ENCODE measurements at places on chromosomes 3 and 15.

GRCh38 chr3:48423241-48423882 is 6.5 kb downstream of the PLXNB1 start:
- no peak for DNase-seq

DNA sequence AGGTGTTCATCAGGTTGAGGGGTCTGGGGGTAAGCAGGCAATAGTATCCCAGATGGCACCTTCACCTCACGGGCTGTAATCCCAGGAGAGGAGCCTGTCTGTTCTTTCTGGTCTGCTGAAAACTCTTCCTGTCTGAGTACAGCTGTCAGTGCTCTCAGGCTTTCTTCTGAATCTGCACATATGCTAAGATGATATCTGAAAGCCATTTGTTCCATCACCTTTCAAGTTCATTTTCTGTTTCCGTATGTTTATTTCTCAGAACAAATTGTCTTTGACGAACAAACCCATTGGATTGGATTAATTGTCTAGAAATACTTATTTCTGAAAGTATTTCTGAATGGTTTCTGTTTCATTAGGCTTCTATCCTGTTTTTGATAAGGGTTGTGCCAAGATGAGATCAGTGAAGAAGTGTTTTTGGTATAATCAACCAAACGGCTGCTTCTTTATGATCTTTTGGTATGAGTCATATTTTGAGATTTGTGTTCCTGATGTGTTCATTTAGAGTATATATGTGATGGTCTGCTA is 13.3 kb downstream of the ZNF592 start:
- no peak for DNase-seq

DNA sequence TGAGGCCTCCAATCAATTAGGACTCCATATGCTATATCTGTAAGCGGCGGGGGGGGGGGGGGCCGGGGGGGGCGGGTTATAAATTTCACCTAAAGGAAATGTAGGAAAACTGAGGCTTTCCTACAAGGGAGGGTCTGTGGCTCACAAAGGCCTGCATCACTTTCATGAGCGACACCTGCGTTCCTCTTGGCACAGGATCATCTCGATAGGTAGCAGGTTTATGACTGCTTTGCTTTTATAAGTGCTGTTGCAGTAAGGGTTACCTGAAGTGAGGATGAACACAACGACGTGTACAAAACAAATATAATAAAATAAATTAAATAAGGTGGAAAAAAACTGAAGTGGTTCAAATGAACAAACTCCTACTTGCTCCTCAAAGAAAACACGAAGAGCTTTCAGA is 194.3 kb downstream of the FOXP1 start:
- no peak for DNase-seq

GRCh38 chr3:113405180-113405579 is 36.1 kb downstream of the CFAP44 start:
- no peak for DNase-seq

DNA sequence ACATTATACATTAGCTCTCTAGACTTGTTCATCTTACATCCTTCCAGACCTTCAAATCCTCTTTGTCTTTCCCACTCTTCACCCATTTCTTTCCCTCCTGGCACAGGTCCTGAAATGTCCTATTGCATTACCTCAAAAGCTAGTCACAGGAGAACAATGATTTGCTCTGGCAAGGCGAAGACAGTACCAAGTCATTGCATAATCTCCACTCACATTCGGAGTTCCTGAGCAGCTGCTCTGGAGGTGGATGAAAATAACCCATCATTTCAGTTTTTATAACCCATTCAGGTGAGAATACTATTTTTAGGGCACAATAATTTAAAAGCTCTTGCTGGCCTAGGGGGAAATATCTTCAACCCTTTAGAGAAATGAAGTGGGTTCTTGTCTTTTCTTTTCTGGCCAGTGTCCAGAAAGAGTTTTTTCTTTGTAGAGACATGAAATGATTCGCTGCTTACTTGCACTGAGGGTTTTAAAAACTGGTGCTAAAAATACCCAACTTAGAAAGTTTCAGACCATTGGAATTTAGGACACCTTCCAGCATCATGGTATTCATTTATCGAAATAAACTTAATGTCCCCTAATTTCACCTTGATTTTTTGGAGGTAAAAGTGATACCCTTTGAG is 23.4 kb upstream of the DYNC1LI1 start:
- DNase-seq = no peak

DNA sequence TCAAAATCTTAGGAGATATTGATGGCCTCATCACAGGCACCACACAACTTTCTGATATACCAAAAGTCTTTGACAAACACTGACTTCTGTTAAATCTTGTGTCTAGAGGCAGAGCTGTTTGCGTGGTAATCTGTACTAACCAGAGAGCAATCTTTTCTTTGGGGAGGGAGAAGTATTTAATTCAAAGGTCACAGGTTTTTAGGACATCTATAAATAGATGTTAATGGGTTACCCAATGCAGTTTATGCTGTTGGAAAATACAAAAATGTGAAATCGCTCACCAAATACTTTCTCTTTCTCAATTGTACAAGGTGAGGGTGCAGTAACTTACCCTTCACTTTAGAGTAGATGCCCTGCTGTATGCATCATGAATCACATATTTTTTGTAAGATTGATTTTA is 510.5 kb downstream of the NSUN3 start:
- no peak for DNase-seq

DNA sequence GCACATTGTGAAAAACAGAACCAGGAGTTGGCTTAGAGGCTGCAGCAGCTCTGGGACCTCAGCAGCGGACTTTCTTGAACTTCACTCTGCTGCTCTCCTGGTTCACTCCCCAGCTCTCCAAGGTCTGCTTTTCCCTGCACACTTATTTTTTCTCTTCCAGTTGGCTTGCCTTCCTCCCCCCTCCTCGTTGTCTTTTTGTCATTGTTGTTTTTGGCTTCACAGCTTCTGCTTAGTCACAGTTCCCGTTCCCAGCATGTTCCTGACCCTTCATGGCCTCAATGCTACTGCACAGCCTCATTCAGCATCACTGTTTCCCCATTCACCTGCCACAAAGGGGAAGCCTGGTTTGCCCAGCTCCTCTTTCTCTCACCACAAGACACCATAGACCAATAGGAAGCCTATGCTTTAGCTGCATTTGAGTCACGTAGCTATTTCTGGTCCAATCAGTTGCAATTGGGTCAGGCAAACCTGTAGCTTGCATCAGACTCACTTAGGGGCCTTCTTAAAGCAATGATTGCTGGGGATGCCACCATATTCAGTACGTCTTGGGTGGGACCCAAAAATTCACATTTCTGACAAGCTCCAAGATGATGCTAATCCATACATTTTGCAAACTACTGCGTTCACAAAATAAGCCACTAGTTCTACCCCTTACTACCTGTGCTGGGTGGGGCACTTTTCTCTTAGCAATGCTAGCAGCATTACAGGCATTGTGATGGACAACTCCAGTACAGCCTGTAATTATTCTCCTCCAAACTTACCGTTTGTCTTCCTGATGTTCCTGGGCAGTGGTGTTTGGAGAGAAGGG is 7.8 kb upstream of the SUMF1 start:
- DNase-seq = no peak

DNA sequence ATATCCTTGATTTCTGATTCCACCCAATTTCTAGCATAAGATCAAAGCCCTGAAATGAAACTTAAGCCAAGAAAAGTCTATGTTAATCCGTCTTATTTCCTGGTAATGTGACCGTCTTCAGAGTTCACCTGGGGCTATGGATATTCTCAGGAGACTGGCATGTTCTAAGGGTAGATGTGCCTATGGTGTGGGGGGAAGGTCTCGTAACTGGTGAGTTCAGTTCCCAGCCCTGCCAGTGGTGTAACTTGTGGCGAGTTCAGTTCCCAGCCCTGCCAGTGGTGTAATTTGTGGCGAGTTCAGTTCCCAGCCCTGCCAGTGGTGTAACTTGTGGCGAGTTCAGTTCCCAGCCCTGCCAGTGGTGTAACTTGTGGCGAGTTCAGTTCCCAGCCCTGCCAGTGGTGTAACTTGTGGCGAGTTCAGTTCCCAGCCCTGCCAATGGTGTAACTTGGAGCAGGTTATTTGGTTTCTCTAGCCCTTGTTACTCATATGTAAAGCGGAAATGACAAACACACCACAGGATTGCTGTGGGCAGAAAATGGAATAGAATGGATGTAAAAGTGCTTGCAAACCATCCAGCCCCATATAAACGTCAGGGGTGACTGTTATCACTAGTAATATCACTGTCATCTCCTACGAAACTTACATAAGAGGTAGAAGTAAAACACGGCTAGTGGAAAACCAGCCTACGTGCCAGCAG is 30.4 kb downstream of the SLC51A start:
- DNase-seq = no peak

DNA sequence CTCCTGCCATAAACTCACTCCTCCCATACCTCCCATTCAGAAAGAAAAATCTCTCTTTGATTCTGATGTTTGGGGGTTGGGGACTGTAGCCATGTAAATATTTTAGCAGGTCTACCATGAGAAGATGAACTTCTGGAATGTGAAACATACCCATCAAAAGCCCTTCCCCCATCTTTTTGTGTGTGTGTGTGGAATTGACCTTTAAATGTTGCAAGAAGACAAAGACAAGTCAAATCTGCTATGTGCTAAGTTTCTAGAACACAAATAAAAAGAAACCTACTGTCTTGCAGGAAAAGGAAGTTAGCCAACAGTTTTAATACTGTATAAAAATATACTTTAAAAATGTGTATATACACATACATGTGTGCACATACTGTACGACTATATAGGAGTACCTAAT is 29.7 kb upstream of the USP50 start:
- no peak for DNase-seq

- no peak for DNase-seq
Observed at GRCh38 chr3:148729476-148730055, 31.9 kb downstream of the AGTR1 start.

DNA sequence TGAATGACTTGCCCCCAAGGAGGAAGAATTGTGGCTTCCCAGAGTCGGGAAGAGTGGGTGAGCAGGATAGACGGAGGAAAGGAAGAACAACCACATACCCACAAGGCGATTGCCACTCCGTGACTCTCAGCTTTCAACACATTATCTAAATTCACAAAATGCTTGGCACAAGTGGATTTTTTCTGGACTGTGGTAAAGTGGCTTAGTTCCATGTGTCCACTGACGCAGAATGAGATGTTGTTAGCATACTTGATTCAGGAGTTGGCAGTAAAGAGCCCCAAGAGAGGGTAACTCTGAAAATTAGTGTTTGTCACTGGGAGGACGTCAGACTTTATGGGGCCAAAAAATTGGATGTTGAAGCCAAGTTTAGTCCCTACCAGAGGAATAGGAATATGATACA is 198.8 kb upstream of the CTNNB1 start:
- DNase-seq = no peak

GRCh38 chr15:98428253-98428989 is 219.9 kb upstream of the IGF1R start:
- peak; percentile 92 for DNase-seq

DNA sequence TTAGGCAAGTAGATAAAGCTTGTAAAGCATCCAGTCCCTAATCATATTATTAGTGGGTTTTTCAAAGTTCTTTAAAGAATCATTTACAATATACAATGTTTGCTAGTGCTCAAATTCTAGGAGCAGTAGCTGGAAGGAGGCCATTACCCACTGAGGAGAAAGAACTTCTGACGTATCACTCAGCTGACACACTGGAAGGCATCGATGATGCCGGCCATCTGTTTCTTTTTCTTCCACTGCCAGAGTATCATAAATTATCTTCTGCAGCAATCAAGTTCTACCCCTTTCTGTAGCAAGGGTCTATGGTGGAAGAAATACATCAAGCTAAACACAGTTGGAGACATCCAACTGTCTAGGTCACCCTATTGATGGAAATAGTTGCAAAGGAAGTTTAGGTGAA is 243.2 kb upstream of the LRRN1 start:
- no peak for DNase-seq

DNA sequence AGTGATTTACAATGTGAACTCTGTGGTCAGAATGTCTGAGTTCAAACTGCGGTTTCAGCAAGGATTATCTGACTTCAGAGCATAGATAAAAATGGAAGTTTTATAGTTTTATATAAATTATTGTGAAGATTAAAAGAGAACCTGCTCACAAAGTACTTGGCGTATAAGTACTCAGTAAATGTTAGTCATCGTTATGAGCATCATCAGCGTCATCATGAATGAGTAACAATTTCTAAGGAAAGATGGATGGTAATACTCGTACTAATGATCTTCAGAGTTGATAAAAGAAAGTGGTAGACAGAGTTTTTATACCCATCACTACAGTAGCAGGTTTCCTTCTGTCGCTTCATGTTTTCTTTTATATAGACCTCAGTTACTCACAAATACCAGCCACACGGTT is 341.8 kb downstream of the RAP2B start:
- DNase-seq = no peak

DNA sequence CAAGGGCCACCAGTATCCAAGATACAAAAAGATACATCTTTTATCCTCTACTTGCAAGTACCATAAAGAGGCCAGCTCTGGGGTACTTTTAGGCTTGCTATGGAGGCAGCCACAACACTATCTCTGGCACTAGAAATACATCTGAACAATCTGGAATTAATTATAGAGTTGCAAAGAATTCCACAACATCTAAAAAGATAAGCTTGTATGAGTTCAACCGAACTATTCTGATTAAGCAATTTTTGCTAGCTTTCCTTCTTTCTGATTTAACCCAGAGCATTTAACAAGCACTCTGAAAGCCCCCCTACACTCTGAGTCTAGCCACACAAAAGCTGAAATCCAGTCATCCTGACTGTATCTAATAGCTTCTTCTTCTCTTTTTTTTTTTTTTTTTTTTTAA is 95.4 kb downstream of the FRMD5 start:
- DNase-seq = no peak

DNA sequence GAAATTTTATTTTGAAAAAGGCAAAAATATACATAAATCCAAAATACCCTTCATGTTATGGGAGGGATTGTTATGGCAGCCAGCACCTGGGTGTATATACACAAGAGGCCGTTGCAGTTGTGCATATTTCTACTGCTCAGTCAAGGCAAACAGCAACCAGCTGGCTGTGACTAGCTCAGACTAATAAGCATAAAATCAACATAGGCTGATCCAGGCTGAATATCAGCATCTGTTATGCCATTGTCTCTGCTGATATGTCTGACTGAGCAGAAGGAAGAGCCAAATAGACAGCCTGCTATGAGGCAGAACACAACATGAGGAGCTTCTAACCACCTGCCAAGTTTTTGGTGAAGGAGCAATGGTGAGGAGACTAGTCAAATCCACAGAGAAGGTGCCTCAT is 457.5 kb upstream of the ALCAM start:
- DNase-seq = no peak

GRCh38 chr15:52100807-52101442 is 11.7 kb downstream of the BCL2L10 start:
- no peak for DNase-seq

- no peak for DNase-seq
Observed at GRCh38 chr3:127456471-127457093, 134.0 kb downstream of the TPRA1 start.

GRCh38 chr15:60001610-60002527 is 2.2 kb upstream of the FOXB1 start:
- no peak for DNase-seq

GRCh38 chr15:94168250-94168649 is 63.1 kb upstream of the MCTP2 start:
- DNase-seq = peak; percentile 33

DNA sequence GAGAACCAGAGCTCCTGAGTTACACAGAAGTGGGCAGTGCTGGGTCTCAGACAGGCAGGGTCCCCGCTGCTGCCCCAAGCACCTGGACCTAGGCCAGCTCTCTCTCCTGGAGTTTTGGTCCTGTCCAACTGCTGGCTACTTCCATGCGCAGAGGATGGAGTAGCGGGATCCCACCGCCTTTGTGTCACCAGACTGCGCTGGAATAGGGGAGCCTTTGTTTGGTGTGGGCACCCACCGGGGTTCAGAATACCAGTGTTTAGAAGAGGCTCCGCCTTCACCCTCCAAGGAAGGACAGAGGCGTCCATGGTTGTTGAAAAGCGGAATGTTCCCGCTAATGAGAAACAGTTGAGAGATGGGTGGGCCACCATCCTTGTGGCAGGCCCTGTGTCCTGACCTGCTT is 154.4 kb downstream of the DNAJB8 start:
- DNase-seq = no peak
